Right ventricle myocardium inferior (tissue), 1 donor: ENCODE measurements at places on chromosomes 7 and 10. TPM values are rescaled to one million over a fixed set of nuclear protein-coding genes. Genes with fewer than 3 reads are reported as not detected.

Gene MMP21
- not detected for total RNA-seq

DNA sequence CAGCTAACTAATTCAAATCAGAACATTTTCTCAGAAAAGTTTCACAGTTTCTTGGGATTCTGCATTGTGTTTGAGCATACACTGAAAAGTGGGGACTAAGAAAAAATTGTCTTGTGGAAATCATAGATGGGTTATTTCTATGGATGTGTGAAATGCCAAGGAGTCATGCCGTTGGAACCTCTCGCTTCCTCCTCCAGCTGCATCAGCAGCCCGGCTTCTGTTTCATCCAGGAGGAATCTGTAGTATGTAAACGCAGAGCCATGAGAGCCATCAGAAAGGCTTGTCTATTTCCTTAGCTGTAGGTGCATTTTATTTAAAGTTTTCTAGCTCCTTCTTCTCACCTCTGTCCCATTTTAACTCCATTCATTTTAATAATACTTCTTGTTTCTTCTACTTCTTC lies 1144.1 kb downstream of the GATA3 start:
- DNase-seq, result no peak

GRCh38 chr10:125823663-125824251 lies 411 bp downstream of the BCCIP start:
- no peak for DNase-seq

Gene GARIN1A
- 1.8 TPM for total RNA-seq

Gene TLL2
- 10.8 TPM for total RNA-seq

Gene RADIL
- 3.9 TPM for total RNA-seq

Gene CDK1
- total RNA-seq, result 4.1 TPM

DNA sequence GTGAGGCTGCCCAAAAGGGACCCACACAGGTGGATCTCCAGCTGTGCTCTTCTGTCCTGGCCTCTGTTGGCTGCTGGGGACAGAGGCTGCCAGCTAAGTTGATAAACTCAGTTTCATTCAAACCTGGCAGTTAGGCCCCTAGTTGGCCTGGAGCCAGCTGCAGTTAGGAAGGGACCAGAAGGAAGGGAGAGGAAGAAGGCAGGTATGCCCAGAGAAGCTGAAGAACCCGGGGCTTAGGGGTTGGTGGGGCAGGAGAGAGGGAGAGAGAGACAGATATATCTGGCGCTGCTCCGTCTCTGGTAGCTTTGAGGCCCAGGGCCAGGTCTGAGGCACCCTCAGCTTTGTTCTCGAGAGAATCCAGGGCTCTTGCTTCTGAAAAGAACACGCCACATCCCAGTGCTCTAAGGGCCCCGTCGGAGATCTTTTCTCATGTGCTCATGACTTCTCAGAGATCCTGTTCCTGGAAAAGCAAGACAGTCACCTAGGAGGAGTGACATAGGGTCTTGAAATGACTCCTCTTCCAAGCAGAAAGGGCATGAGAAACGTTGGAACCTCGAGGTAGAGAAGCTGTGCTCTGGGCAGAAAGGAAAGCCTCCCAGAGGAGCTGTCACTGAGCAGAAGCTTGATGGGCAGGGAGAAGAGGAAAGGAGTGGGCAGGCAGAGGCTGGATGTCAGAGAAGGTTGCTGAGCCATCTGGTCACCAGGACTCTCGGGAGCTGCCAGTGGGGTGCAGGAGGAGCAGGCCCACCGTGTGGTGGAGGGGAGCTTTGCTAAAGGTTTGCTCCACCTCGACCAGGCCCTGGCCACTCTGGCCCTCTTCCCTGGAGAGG lies 153.6 kb downstream of the ARHGAP21 start:
- no peak for DNase-seq

Gene CADPS2
- 20.8 TPM for total RNA-seq

DNA sequence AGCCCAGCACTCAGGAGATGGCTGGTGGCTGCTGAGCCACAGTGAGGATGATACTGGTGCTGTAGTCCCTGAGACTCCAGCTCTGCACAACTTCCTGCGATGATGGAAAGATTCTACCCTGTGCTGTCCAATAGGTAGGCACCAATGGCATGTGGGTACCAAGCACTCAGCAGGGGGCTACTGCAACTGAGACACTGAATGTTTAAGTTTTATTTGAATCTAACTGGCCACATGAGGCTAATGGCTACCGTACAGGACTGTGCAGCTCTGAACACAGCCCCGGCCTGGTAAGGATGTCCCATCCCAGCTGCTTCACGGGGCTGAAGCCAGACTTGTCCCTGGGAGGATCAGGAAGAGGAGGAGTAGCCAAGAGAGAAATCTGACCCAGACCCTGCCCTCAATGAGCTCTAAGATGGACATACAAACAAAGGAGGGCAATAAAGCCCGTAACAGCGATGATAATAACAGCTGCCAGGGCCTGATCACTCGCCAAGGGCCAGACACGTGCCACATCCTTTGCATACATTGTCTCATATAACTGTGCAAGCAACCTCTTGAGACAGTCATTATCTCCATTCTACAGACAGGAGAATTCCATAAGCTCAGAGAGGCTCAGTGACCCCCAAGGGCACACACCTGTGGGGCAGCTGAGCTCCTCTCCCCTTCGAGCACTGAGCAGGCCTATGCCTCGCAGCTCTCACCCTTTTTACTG lies 3.8 kb downstream of the GPRIN2 start:
- peak; percentile 64 for DNase-seq

DNA sequence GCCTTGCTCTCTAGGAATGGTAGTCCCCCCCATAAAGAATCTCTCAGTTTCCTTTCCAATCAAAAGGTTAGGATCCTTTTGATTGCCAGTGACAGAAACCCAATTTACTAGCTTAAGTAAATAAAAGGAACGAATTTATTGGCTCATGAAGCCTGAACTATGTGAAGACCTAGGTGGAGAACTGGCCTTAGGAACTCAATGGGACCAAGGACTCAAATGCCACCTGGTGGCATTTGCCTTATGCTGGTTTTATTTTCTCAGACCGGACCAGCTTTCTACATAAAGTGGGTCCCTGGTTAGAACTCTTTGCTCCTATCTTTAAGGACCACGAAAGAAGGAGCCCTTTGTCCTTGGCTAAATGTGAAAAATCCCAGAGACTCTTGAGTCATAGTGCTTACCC lies 25.4 kb downstream of the CFTR start:
- DNase-seq, result no peak

DNA sequence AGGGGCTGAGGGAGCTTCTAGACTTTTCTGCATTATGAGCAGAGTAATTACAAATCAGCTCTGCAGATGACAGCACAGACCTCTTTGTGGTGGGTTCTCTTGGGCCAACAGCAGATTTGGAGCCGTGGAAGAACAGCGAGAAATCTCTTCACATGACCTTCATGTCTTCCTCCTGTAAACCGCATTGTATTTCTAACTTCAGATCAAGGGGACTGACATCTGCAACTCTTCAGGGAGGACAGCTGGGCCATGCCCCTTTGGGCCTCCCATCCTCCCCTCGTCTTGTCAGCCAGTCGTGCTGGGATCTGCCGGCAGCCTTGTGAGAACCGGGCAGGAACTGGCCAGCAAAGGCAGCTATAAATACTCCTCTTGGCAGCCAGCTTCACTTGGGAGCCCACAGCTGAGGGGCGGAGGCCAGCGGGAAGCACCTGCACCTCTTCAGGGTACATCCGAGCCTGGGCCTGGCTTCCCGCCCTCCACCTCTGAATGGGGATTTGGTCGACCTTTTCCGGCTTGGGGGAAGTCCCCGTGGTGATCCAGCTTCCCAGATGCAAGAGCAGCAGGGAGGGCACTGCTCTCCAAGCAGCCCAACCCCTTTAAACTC lies 54.7 kb downstream of the STEAP1B start:
- DNase-seq, result peak; percentile 84

- no peak for DNase-seq
These were observed 11.5 kb upstream of the HHEX start for GRCh38 chr10:92678206-92678605.

GRCh38 chr7:141012696-141013344 lies 1.9 kb downstream of the MRPS33 start:
- DNase-seq, result no peak

Gene ANKRD2
- total RNA-seq, result 418 TPM
